ENCODE measurements at places on chromosomes 6 and 20. TPM values are rescaled to one million over a fixed set of nuclear protein-coding genes. Genes with fewer than 3 reads are reported as not detected.

Gene OPRL1
- polyA plus RNA-seq: 0.81 TPM

Gene APCDD1L
- 0.14 TPM for polyA plus RNA-seq

Gene SERAC1
- polyA plus RNA-seq: 3.1 TPM

Gene MLN
- not detected for polyA plus RNA-seq

Gene SYTL3
- 5.0 TPM for polyA plus RNA-seq

Gene ZSCAN23
- 0.48 TPM for polyA plus RNA-seq

Gene SCRT2
- polyA plus RNA-seq: not detected

Gene CARMIL1
- 9.5 TPM for polyA plus RNA-seq

Gene DEF6
- polyA plus RNA-seq: 1.3 TPM

Gene PRRT1
- polyA plus RNA-seq: 2.6 TPM

Gene TP53INP2
- polyA plus RNA-seq: 72.0 TPM

Gene GTSF1L
- not detected for polyA plus RNA-seq

Gene CCN6
- polyA plus RNA-seq: not detected

Gene RAET1L
- polyA plus RNA-seq: not detected

Gene SRPK1
- polyA plus RNA-seq: 7.8 TPM

Gene CALHM4
- polyA plus RNA-seq: 0.20 TPM

Gene METTL24
- 0.77 TPM for polyA plus RNA-seq

Gene BLOC1S5
- 6.1 TPM for polyA plus RNA-seq

Gene COL9A1
- 6.0 TPM for polyA plus RNA-seq
